Hypothalamus (tissue), 51 donors: ENCODE measurements at places on chromosomes 6 and 20.

DNA sequence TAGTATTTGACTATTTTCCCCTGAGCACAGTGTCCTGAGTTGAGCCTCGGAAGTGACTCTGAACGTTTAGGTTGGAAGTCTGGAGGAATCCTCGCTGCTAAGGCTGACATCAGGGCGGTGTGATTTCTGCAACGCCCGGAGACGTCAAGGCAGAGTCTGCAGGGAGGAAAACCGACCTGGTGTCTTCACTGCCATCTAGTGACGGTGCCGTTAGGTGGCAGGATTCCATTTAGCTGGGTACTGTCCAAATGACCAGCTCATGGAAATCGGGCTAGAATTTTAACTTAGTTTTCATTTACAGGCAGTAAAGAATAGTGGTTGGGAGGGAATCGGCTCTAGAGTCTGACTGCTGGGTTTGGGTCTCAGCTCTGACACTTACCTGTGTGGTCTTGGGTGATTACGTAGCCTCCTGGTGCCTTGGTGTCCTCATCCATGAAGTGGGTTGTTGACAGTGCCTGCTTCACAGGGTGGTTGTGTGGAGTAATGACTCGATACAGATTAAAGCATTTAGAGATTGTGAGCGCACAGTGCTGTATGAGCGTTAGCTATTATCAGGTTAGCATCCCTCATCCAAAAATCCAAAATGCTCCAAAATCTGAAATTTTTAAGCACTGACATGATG lies 35.0 kb downstream of the FOXF2 start:
- DNase-seq: no peak

DNA sequence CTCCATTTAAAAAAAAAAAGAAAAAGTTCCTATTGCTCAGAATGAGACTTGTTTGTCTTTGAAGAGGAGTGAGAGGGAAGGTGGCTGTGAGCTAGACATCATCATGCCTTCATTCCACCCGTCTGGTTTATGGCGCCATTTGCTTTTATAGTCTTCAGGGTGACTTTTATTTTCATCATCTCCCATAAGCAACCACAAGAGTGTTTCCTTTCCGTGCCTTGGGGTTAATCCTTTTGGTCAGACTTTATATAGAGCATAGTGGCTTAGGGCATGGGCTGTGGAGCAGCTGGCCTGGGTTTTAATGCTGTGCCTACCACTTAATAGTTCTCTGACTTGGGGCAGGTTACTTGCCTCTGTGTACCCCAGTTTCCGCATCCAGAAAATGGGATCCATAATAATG lies 77.8 kb downstream of the RREB1 start:
- DNase-seq: no peak

DNA sequence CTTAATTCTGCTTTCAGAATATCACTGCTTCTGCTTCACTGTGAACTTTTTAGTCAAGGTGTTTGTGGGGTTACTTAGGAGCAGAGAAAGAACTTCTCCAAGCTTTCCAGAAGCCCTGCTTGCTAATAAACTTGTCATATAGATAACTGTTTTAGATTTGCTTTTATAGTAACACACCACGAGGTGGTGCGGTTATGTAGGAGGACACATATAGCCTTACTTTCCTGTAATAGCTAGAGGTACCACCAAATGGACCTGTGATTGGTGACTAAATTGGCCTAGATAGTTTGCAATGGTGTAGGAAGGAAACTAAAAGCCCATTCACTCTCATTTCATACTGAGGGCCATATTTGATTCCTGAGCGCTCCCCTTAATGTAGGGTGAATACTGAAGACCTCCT lies 52.3 kb upstream of the BCLAF1 start:
- no peak for DNase-seq

DNA sequence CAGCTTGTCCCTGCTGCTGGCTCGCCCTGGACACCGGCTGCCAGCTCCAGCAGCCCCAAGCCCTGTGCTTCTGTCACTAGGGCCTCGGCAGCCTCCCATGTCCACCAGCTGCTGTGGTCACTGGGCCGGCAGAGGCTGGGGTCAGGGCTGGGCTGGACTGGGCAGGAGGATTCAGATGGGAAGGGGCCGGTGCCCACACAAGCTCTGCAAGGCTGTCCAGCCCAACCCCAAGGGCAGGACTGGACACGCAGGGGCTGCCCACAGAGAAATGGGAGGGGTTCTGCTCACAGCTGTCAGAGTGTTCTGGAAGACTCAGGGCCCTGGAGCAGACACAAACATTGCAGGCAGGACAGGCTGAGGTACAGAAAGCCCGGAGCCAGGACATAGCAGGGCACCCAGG lies 65.6 kb downstream of the ADNP start:
- no peak for DNase-seq

DNA sequence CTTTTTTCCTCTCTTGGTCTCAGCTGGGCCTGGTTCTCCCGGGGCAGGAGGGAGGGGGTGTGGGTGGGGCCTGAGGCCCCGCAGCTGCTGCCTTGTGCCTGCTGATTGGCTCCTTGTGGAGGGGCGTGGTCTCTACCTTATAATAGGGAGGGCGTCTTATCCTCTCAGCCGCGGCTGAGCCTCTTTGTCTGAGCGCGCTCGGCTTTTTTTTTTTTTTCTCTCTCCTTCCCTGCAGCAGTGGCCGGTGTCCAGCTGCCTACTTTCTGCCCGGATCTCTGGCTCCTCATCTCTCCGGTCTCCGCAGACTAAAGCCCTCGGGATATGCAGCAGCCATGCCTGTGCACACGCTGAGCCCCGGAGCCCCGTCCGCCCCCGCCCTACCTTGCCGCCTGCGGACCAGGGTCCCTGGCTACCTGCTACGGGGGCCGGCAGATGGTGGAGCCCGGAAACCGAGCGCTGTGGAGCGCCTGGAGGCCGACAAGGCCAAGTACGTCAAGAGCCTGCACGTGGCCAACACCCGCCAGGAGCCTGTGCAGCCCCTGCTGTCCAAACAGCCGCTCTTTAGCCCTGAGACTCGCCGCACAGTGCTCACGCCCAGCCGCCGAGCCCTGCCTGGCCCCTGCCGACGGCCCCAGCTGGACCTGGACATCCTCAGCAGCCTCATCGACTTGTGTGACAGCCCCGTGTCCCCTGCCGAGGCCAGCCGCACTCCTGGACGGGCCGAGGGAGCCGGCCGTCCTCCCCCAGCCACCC lies 11.1 kb downstream of the FAM110A start:
- peak; percentile 80 for DNase-seq

DNA sequence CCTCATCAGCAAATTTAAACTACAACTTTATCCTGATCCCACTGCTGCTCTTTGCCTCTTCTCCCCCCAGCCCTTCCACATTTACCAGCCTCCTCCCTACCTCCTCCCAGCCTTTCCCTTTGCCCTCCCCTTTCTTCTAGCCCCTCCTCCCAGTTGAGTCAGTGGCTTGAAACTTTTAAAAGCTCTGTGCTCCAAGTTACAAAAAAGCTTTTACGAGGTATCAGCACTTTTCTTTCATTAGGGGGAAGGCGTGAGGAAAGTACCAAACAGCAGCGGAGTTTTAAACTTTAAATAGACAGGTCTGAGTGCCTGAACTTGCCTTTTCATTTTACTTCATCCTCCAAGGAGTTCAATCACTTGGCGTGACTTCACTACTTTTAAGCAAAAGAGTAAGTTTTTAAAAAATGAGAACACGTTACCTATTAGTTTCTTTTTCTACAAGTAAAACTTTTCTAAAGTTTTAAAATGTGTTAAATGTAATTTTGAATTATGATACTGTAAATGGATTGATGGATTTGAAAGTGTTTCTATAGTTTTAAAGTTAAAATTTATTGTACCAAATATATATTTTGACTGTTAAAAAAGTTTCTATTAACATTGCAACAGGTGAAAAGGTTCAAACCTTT lies at the start of gene GJA1:
Gene GJA1, plus strand, starts transcription at position 203 of the 626 bp plus-strand sequence. CDS start 11,202 bp downstream, outside the sequence.
- DNase-seq: no peak

GRCh38 chr20:43185901-43186300 lies 3.8 kb downstream of the PTPRT start:
- DNase-seq: no peak

DNA sequence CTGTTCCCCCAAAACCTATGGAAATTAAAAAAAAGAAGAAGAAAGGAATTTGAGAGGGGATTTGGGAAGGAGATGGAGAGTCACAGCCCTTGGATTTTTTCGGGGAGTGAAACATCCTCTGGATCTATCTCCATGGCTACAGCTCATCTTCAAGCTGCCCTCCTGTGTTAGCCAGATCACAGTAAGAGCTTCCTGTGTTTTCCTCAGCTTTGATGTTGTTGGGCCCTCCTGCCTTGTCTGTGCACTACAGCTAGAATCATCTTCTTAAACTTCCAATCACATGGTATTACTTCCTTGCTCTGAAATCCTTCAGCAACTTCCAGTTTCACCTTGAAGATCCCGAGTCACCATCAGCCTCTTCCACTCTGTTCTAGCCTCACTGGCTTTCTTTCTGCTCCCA lies 207.8 kb upstream of the ZFP64 start:
- DNase-seq: no peak

DNA sequence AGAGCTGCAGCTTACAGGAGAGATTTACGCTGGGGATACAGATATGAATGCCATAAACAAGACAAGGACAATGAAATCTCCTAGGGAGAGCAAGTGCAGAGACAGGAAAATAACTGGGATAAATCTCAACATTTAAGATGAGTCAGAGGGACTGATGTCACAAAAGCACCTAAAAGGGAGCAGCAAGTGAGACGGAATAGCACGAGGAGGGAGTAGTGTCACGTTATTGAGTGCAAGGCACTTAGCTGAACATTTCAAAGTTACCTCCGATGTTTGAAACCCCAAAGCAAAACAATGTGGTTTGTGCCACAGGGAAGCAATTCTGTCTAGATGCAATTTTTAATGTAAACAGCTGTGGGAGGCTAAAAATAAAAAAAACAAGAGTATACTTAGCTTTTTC lies 1131.7 kb upstream of the EYS start:
- no peak for DNase-seq

- DNase-seq: no peak
Measured at GRCh38 chr20:5316188-5317158, at the start of gene PROKR2. PROKR2 (minus strand) TSS chr20:5316954; CDS start chr20:5314369, 2,585 bp downstream.

DNA sequence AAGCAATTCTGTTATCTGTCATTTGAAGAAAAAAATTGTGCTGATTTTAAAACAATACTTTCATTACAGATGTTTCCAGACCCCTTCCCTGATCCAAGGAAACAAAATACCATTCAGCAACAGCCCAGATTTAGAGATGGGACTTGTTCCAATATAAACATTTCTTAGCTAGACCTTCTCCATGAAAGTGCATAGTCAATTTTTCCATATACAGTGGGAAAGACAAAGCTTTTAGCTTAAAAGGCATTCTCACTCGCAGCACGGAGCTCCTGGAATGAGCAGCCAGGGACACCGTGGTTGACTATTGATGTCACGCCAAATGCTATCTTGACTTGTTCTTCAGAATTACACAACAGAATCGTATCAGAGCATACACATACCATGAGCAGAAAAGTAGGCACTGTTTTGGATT lies 21.5 kb downstream of the LAMA4 start:
- DNase-seq: no peak

GRCh38 chr6:124797224-124797623 lies 165.0 kb upstream of the RNF217 start:
- no peak for DNase-seq

- no peak for DNase-seq
Measured at GRCh38 chr20:43914311-43915210, at the start of gene TOX2. TOX2 (plus strand) TSS chr20:43914852; CDS start chr20:43914892, 40 bp downstream.

GRCh38 chr6:124955108-124955856 lies 7.0 kb upstream of the RNF217 start:
- no peak for DNase-seq

DNA sequence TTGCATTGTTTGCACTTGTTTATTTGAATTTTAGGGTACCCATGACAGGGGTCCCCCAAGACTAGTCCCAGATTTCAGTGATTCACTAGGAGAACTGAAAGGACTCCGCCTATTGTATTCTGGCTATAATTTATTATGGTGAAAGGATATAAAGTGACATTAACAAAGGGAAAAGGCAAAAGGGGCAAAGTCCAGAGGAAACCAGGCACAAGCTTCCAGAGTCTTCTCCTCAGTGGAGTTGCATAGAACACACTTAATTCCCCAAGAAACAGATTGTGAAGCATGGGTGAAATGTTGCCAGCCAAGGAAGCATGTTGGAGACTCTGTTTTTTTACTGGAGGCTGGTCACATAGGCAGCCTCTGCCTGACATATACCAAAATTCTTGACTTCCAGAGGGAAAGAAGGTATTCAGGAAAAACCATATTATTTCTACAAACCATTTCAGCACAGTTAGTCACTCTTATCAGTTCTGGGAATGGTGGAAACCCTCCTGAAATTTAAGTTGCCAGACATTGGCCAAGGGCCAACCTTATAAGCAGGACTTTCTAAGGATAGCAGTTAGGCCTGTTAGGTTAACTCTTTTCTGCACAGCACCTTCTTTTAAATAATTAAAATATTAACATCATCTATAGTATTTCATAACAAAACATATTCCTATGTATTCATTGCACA lies 71.8 kb downstream of the FIG4 start:
- DNase-seq: no peak

DNA sequence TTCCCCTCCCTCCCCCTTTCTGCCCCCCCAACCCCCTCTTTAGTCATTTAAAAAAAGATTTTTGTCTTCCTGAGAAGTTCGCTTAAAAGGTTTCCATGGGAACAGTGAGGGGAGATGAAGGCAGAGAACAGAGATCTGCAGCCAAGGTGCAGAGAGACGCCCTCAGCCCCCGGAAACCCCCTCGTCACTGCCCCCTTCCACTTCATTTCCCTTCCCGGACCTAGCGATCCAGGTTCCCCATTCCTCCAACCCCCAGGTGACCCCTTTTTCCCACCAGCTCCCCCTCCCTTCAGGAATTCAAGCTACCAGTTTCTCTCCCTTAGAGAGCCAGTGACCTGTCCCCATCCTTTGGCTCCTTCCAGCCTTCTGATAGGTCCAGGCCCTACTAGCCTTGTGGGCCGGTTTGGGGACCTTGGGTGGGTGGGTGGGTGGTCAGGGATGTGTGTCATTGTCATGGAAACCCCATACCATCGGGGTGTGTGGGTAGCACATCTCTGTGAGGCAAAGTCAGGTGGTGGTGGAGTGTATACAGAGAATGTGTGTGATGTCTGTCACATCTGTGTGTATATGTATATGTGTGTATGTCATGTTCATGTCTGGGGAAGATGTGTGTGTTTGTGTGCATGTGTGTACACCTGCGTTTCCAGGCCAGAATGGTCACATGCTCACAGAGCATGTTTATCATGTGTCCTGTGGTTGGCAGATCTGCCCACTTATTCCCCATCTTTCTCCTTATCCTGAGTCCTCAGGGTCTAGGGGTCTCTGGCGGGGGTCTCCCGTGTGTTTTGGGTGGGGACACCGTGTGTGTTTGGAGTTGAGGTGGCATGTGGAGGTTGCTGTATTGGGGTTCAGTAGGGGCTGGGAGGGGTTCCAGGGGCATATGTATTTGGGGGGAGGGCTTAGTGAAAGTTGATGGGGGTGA lies 7.0 kb downstream of the SYNGAP1 start:
- no peak for DNase-seq

- no peak for DNase-seq
Measured at GRCh38 chr6:105799056-105799455, 287.1 kb upstream of the PRDM1 start.

GRCh38 chr20:34626992-34627391 lies 49.9 kb downstream of the PIGU start:
- no peak for DNase-seq

- DNase-seq: no peak
Measured at GRCh38 chr6:10320291-10320690, 94.6 kb downstream of the TFAP2A start.

- no peak for DNase-seq
Measured at GRCh38 chr6:118377711-118378414, 170.2 kb upstream of the PLN start.

GRCh38 chr6:22670605-22671004 lies 101.2 kb downstream of the HDGFL1 start:
- DNase-seq: no peak
